ENCODE measurements at places on chromosomes 16 and 17.

- no peak for DNase-seq
Observed at GRCh38 chr16:15483857-15484256, 49.5 kb downstream of the BMERB1 start.

DNA sequence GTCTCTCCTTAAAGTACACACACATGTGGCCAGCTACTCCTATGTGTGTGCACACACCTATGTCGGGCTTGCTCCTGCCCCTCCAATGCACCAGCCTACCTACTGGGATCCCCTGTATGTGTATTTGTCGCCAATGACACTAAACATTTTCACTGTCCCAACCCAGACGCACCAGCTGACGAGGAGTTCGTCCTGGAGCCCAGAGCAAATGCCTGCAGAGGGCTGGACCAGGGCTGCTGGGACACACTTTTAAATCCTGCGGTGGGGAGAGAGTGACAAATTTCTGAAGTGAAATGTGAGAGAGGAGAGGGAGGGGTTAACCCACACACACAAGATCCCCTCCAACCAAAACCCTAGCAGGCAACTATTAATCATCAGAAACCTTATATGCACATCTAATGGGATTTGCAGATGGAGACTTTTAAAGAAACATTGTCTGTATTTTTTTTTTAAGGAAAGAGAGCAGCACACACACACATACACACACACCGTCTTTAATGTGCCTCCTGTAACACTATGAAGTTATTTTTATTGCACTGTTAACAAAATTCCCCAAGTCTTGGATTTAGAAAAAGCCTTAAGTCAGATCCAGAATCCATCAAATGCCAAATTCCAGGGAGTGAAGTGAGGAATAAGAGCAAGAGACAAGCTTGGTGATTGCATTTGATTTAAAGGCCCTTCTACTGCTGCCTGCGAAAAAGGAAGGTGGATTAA lies at the start of gene MEOX1:
Gene MEOX1 (minus strand): TSS at position 224 of the 714 bp plus-strand sequence. CDS start 388 bp downstream, outside the sequence.
- DNase-seq: no peak

DNA sequence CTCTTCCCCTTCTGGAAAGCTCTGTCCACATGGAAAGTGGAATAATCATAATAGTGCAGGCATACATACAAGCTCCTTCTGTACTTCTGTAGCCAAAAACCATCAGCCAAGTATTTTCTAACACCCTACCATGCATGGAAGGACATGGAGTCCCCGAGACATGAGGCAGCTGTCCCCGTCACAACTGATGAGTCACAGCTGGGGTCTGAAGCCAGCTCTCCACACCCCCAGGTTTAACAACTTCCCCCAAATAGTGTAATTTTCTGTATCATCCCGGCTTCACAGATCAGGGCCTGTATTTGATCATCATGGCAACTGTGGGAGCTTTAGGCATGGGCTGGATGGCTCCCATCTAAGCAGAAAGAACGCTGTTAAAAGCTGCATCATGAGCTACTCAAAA lies 16.6 kb downstream of the C16orf96 start:
- DNase-seq: no peak

DNA sequence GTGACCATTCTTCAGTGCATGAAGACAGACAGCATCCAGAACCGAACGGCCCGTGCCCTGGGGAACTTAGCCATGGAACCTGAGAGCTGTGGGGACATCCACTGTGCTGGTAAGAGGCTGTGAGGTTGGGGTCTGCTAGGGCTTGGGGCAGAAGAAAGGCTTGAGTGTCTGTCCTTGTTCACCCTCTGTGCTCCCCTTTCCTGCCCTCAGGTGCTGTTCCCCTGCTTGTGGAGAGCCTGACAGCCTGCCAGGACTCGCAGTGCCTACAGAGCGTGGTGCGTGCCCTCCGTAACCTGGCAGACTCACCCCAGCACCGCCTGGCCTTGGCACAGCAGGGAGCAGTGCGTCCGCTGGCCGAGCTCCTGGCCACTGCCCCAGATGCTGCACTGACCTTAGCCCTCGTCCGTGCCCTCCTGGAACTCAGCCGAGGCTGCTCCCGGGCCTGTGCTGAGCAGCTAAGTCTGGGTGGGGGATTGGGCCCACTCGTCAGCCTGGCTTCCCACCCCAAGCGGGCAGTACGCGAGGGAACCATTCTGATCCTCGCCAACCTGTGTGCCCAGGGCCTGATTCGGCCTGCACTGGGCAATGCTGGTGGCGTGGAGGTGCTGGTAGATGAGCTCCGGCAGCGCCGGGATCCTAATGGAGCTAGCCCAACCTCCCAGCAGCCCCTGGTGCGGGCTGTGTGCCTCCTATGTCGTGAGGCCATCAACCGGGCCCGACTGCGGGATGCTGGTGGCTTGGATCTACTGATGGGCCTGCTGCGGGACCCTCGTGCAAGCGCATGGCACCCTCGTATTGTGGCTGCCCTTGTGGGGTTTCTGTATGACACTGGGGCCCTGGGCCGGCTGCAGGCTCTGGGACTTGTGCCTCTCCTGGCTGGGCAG lies 2.9 kb downstream of the ARMC5 start:
- DNase-seq: no peak

- DNase-seq: no peak
Observed at GRCh38 chr16:71425746-71426068, 16.1 kb downstream of the TLE7 start.

DNA sequence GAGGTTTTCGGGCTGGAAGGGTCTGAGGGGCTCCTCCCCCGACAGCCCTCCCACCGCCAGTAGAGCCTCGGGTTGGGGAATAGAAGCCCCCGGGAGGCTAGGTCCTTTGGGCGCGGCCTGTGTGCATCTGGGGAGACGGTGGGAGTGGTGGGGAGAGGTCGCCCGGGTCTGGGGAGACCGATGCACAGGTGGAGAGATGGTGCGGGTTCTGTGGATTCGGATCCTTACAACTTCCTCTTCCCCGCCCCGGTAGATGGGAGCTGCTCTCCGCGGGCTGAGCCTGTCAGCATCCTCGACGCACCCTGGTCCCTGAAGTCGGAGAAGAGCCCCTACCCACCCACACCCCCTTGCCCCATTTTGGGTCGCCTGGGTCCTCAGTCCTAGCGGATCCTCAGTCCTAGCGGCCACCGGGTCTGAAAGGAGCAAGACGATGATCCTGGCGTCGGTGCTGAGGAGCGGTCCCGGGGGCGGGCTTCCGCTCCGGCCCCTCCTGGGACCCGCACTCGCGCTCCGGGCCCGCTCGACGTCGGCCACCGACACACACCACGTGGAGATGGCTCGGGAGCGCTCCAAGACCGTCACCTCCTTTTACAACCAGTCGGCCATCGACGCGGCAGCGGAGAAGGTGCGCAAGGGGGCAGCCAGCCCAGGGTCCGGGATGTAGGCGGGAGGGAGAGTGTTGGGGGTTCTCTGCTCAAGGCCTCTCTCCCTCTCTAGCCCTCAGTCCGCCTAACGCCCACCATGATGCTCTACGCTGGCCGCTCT lies 790 bp downstream of the BCKDK start:
- DNase-seq: no peak

DNA sequence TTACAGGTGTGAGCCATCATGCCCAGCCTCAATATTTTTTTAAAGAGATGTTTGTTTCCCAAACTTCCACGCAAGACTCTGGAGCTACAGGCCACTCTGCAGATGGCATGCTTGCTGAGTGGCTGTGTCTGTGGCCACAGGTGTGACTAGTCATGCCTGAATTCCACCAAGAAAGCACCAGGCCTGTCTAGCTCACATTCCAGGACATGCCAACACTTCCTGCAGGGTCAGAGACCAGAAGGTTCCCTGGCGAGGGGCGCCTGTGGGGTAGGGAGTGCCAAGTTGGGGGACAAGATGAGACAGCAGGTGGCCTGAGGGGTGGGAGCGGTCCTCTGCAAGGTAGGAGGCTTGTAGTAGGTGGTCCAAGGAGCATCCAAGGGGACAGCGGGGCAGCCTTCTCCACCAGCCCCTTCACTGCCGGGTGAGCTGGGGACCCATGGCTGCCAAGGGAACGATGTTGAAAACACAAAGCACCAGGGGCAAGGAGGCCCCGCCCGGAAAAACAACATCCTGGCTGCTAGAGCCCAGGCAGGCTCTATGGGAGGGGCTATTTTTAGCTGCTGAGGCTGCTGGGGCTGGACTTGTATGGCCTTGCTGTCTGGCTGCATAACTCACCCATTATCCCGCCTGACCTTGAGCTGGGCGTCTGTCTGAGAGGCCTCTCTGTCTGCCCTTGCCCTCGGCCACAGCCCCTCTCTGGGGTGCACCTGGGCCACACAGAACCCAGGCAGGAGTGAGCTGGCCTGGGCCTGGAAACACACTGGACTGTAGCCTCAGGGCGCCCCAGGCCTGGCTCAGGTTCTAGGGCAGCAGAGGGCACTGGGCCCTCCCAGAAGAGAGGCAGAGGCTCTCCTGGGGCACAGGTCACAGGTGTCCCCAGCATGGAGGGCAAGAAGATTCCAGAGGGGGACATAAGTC lies 5.7 kb downstream of the TRIM47 start:
- no peak for DNase-seq

- no peak for DNase-seq
Observed at GRCh38 chr17:59534583-59534982, 30.8 kb upstream of the DHX40 start.

GRCh38 chr17:75839942-75840798 lies 4.0 kb downstream of the UNC13D start:
- no peak for DNase-seq

- no peak for DNase-seq
Observed at GRCh38 chr16:73775841-73776388, 520.7 kb upstream of the PSMD7 start.

DNA sequence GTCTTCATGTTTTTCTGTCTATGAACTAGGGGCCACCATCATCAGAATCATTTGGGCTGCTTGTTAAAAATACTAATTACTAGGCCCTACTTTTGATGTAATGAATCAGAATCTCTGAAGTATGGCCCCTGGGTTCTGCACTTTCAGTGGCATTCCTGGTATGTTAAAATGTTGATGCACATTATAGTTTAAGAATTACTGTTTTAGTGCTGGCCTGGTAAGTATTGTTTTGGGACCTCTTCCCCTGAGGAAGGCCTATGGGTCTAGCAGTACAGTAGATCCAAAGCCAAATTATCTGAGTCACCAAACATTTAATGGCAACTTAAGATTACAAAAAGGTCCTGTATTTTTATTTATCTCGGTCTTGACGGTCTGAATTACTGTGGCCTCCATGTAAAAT lies 58.8 kb downstream of the AP2B1 start:
- DNase-seq: no peak

DNA sequence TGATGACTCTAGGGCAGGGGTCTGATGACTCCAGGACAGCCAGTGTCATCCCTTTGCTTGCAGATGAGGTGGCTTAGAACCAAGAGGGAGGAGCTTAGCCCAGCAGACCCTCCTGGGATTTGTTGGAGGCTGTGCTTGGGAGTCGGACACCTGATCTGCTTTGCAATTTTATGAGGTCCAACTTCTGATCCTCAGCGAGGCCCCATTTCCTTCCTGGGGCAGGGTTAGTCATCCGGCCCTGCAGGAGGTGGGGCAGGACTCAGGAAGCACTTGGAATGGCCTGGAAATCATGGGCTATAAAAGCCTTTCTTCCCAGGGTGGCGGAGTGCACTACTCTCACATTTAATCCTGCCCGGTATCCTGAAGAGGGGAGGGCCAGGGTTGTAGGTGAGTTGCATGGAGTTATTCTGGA lies 168.5 kb downstream of the MSI2 start:
- DNase-seq: no peak

DNA sequence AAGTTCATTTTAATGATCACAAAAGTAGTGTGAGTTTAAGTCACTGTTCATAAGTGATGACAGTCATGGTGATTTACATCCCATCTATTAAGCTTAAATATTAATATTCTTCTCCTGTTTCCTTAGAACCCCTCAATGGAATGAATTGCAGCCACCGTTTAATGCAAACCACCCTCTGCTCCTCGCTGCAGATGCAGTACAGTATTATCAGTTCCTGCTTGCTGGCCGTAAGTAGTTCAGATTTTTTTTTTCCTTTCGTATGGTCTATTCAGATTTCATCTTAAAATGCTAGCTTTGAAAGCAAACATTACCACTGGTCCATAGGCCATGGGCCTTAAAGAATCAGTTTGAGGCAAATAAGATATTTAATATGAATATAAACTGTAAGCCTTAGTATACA lies 359.0 kb upstream of the TBX2 start:
- no peak for DNase-seq

- no peak for DNase-seq
Observed at GRCh38 chr17:8144401-8145231, 7.6 kb downstream of the PER1 start.

GRCh38 chr17:80116921-80117380 lies 15.6 kb downstream of the GAA start:
- no peak for DNase-seq

Data from stimulated activated CD4-positive, alpha-beta T cell treated with anti-CD3 and anti-CD28 coated beads, Interleukin-4, amount 100 ng/mL, for 4 hours (primary cell).